ENCODE measurements at places on chromosomes 2 and 18.

DNA sequence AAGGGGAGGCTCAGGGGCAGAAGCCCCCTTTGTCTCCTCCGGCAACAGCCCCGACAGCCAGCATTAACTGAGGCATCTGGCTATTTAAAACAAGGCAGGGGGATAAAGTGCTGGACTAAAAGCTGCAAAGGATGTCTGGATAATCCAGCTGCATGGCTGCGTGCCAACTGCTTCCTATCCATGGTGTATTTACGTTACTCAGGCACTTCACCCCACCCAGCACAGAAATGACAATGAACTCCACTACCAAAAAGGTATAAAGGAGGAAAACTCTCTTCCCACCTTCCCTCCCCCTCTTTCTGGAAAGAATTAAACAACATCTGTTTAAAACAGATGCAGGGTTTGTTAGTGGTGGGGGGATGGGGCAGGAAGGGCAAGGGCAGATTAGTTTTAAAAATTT, 82.5 kb downstream of the SPRED2 start:
- DNase-seq, result no peak

DNA sequence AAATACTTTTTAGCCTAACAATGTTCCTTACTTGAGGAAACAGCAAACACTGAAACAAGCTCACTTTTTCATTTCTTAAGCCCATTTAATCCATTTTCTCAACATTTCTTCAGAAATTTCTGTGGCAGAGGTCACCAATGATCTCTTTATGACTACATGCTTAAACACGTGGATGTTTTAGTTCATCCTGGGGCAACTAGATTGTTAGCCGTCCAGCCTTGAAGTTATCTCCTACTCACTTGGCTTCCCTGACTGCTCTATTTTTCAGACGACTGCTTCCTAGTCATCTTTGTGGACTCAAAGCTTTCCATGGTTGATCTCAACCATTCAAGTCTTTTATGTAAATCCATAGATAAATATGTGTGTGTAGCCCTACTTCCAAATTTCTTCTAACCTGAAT, 24.1 kb downstream of the CD302 start:
- no peak for DNase-seq

- DNase-seq, result peak; percentile 75
Measured at GRCh38 chr2:121128741-121129659, 156.0 kb downstream of the TFCP2L1 start.

GRCh38 chr2:101843471-101843870, 146.0 kb downstream of the MAP4K4 start:
- DNase-seq, result no peak

DNA sequence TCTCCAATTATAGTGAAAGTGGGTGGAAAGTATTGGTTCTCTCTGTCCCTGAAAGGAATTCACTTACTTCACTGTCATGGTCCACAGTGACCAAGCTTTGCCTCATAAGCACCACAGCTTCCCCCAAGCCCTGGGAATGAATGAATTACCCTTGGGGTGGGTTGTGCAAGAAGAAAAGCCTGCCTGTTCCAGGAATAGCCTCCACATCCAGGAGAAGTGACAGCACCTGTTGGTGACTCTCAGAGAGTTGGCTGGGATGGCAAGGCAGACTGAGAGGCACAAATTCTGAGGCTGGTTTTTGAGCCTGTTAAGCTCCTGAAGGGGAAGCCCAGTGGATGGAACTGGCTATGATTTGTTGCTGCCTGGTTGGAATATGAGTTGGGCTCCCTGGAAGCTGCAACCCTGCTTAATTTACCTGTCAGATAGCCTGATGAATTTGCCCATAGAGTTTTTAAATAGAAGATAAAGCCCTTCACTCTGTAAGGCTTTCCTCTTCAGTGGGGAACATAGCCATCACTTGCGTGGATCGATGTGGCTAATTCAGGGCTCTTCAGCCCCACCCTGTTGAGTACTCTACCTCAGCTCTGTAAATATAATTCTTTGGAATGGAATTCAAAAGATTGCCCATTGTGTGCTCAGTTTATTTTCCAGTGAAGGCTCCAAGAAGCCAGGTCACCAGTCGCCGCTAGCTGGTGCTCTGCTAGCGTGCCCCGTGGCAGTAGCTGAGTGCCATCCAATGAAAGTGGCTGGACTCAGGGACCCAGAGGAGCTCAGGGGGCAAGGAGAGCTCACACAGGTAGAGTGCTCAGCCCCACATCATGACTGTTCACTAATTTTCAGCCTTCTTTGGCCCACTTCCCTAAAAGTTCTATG, 479.3 kb downstream of the IRS1 start:
- no peak for DNase-seq

GRCh38 chr2:113898081-113898480, 8.2 kb downstream of the ACTR3 start:
- no peak for DNase-seq

- no peak for DNase-seq
Measured at GRCh38 chr18:74722237-74722636, 124.6 kb downstream of the ZNF407 start.

DNA sequence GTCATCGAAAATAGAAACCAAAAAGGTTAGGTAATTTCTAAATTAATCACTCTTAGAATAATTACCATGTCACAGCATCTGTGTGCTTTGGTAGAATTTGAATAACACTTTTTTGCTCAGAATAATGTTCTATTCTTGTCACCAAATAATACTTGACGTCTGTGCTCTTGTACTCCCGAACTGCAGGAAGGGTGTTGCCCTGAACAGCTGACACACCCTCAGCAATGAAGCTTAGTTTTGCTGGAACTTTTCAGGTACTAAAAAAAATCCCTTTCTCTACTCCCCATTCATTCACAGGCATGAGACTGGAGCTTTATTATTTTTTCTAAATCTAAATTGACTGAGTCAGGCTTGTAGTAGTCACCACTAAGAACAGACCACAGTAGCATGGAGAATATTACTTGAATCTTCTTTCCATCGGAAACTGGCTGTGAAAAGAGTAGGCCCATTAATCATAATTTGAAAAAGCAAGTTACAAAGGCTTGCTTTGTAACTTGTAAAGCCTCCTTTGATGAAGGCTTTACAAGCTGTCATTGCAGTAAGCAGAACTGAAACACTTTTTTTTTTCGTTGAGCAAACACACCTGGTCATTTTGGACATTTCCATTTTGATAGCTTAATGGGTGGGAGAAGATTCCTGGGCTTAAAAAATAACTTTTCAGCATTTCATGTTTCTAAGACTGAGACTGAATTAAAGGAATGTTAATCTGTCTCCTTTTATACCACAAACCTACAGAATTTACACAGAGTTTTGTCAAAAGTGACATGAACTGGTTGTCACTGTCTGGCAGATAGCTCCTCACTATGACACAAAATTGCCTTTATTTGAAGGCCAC, 70.3 kb upstream of the PELI1 start:
- DNase-seq, result peak; percentile 69

DNA sequence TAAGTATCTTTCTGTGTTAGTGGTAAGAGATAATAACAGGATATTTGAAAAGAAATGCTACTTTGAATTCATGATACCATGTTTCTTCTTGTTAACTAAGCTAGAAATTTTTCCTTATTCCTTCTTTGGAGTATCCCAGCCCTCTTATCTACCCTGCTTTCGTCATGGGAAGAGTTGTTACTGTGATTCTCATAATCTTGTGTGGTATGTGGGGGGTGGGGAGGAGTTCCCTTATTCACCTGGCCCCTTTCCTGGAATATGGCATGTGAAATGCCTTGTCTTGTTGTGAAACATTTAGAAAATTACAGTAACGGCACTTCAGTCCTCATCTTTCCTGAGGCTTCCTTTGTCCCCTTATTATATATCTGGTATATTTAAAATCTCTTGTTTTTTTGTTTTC, 129.9 kb downstream of the NCOA1 start:
- DNase-seq, result no peak

GRCh38 chr18:24894880-24895279, 434.4 kb downstream of the HRH4 start:
- DNase-seq, result no peak

DNA sequence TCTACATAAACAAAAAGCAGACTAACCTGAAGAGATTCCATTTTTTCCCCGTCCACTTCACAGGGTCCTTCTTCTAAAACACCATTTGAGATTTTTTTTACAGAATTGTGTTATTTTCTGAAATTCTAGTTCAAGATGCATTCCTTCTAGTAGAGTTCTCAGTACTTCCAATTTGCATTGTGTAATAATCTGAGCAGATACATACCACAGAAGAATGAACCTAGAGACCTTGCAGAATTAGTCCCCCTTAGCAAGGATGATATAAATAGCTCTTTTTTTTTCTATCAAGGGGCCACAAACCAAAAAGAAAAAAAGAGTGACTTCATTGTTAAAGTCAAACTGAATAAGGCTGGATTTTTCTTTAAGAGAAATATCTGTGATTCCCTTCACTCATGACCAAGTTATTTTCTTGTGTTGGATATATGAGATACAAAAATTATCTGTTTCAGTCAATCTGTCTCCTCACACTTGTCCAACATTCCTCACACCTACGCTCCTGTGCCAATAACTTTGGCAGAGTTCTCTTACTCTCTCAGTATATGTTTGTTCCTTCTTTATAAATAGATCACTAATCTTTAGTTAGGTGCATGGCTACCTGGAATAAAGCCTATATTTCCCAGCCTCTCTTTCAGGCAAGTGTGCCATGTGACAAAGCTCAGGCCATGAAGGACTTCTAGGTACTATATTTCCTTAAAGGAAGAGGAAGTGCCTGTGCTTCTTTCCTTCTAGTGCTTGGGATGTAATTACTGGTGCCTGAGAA, 183.5 kb downstream of the ZNF385B start:
- DNase-seq, result no peak

DNA sequence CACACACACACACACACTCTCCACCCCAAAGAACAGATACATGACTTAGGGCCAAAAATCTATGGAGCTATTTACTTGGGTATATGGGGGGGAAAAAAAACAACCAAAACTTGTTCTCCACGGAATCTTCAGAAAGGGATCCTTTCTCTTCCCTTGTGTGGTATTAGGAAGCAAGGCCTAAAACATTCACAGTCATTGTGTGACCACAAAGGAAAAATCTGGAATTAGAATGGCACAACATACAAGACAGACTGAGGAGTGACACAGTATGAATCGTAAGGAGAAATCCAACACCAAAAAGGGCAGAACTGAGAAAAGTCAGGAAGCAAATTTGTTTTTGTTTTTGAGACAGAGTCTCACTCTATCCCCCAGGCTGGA, 70.3 kb downstream of the ASXL2 start:
- no peak for DNase-seq

GRCh38 chr2:218873359-218874194, 7.1 kb upstream of the WNT10A start:
- DNase-seq, result no peak

DNA sequence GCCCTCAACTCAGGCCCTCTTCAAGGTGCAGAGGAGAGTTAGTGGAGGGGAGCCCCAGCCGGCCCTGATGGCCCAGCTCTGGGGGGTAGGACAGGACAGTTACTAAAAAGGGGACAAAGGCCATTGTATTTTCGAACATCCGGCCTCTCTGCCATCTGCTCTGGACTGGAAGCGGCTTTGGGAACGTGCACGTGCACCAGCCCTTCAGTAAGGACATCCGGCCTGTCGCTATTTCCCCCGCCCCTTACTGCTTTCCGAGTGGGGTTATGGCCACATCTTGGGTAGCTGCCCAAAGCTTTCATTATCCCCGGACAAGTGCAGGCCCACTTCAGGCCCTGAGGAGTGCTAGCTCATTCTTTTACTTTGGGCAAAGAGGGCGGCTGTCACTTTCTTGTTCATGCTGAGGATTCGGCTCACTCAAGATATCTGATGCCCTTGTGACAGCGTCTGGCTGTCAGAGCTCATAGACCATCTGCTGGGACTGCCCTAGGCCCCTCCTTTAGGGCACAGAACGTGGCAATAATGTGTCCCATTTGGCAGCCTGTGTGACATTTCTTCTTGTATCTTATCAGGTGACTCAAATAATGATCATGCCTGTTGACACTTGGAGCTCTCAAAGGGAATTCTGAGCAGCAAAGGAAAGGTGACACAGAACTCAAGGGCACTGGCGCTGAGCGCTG, 17.5 kb downstream of the SLC4A3 start:
- no peak for DNase-seq

- DNase-seq, result no peak
Measured at GRCh38 chr18:56890632-56891031, 239.5 kb downstream of the WDR7 start.

- DNase-seq, result no peak
Measured at GRCh38 chr2:236614551-236614950, 44.9 kb downstream of the ACKR3 start.

DNA sequence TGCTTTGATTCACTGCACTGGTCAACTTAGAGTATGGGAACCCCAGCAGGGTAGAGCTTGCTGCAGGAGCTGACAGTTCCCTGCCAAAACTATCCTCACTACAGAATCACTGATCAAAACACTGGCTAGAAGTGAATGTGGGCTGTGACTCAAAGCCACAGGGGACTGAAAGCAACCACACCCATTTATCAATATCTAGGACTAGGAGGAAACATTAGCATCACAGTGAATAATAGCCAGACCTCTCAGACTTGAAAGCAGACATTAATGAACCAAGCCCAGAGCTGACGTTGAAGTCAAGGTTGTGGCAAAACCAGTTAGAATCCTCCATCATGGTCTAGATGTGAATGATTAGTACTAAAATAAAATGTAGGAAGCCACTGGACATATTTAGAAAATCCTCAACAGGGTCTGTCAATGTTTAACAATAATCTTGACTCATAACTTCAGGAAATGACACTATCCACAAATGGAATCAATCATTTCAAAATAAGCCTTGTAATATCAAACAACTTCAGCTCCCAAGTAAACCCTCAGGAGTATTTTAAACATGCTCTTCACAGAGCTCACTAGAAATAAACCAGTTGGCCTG, 131.4 kb downstream of the CDH20 start:
- DNase-seq, result no peak

- no peak for DNase-seq
Measured at GRCh38 chr2:43872151-43872550, 33.4 kb downstream of the ABCG8 start.

GRCh38 chr2:174605687-174606086, 8.1 kb upstream of the WIPF1 start:
- no peak for DNase-seq

DNA sequence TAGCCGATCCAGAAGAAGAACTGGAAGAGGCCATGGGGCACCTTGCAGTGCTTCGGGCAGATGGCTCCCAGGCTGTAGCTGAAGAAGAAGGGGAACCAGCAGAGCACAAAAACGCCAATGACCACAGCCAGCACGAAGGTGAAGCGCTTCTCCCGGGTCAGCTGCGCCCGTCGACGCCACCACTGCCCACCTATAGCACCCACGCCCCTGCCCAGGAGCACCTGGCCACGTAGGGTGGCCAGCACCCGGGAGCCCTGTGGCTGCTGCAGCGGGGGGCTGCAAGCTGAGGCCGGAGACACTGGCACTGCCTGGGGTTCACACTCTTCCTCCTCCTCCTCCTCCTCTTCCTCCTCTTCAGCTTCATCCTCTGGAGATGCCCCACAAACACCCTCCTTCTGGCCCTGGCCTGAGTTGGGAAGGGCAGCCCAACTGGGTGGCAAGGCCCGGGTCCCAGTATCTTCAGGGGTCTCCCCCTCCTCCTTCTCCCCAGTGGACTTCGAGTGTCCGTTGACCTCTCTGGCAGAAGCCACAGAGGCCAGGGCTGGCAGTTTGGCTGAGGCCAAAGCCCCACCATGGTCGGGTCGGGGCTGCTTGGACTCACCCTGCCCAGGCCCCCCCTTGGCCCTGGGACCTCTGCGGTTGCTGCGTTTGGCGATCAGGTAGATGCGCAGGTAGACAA, 1.3 kb downstream of the ADRA2B start:
- DNase-seq, result no peak

All from Caco-2 (cell line).